Thoracic aorta (tissue), 2 donors: ENCODE measurements at places on chromosomes 3 and 15.

- no peak for DNase-seq
- no peaks in the 10 kb centered on the region for H3K27me3 ChIP-seq
- peak within 1 kb of the TSS; percentile 66 for H3K4me3 ChIP-seq
- H3K27ac ChIP-seq, result no peak within 1 kb of the TSS
Observed at GRCh38 chr3:56468184-56469106, at the start of gene ERC2. ERC2 (minus strand) TSS chr3:56468467.

- no peak for DNase-seq
- no peak overlapping the region for H3K4me3 ChIP-seq
- no peaks in the 10 kb centered on the region for H3K36me3 ChIP-seq
Observed at GRCh38 chr15:64379216-64379960, 1.9 kb downstream of the PCLAF start.

DNA sequence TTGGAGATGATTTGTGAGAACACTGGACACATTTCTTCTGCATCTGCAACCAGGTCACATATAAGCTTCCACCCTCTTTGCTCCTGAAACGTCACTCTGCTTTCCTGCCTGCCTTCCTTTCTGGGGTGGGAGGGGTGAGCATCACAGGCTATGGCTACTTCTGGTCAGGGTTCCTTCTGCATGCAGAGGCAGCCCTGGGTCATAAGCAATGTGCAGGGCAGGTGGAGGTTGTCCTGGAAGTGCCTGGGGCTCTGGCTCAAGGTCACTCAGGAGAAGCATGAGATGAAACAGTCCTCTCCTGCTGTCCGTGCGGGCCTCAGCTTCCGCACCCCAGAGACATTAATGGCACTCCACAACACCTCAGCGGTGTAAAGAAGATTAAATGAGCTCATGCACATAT lies 15.1 kb downstream of the SLC6A20 start:
- DNase-seq, result no peak
- H3K27ac ChIP-seq, result no peak overlapping the region
- no peaks in the 10 kb centered on the region for H3K27me3 ChIP-seq
- no peak overlapping the region for H3K4me3 ChIP-seq
- H3K36me3 ChIP-seq, result no peaks in the 10 kb centered on the region

GRCh38 chr3:127002195-127003174 lies 19.6 kb downstream of the PLXNA1 start:
- H3K36me3 ChIP-seq, result no peaks in the 10 kb centered on the region
- H3K4me1 ChIP-seq, result peaks cover 82% of the 10 kb centered on the region
- peak overlapping the region; percentile 97 for H3K27ac ChIP-seq
- no peaks in the 10 kb centered on the region for H3K27me3 ChIP-seq
- H3K4me3 ChIP-seq, result peak overlapping the region; percentile 16

DNA sequence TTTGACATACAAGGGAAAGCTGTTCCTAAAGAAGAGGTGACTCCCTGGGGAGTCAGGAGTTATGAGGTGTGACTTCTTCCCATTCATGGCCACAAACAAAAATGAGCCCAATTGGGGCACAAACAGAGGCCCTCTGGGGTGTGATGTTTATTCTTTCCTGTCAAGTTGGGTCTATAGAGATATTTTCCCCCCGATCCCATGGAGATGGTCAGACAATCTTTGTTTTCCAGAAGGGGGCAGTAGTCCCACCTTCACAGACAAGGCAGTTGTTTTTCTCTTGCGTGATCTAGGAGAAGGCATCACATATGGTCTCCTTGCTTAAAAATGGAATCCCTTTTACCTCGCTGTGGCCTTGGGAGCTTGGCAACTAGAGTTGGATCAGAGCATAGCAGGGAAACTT lies 110.3 kb downstream of the MFSD1 start:
- no peak for DNase-seq
- no peaks in the 10 kb centered on the region for H3K27me3 ChIP-seq
- H3K4me1 ChIP-seq, result no peaks in the 10 kb centered on the region

DNA sequence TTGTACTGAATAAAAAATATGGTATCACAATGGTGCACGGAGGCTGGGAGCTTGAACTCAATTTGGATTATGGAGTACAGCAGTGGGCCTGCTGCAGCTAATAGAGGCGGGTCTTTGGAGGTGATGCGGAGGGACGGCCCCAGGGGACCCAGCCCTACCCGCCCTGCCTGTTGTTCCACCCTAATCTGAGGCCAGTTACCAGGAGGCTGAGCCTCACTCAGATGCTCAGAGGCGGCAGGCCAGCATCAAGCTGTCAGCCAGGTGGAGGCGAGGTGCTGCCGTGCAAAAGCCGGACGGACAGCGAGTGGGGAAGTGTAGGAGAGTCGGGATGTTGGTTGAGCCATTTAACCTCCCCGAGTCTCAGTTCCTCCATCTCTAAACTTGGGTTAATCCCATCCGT lies 218.5 kb upstream of the RGMA start:
- DNase-seq, result no peak
- no peaks in the 10 kb centered on the region for H3K27me3 ChIP-seq
- no peaks in the 10 kb centered on the region for H3K4me1 ChIP-seq
- no peak overlapping the region for H3K27ac ChIP-seq
- H3K36me3 ChIP-seq, result no peaks in the 10 kb centered on the region
